Natural killer cell (primary cell): ENCODE measurements at places on chromosomes 4 and X. TPM values are rescaled to one million over a fixed set of nuclear protein-coding genes. Genes with fewer than 3 reads are reported as not detected.

- no peaks in the 10 kb centered on the region for H3K27me3 ChIP-seq
- H3K4me3 ChIP-seq, result no peak overlapping the region
- DNase-seq, result no peak
- H3K4me1 ChIP-seq, result no peaks in the 10 kb centered on the region
- H3K27ac ChIP-seq, result no peak overlapping the region
- no peaks in the 10 kb centered on the region for H3K36me3 ChIP-seq
Measured at GRCh38 chr4:12979797-12980196, 504.3 kb downstream of the RAB28 start.

DNA sequence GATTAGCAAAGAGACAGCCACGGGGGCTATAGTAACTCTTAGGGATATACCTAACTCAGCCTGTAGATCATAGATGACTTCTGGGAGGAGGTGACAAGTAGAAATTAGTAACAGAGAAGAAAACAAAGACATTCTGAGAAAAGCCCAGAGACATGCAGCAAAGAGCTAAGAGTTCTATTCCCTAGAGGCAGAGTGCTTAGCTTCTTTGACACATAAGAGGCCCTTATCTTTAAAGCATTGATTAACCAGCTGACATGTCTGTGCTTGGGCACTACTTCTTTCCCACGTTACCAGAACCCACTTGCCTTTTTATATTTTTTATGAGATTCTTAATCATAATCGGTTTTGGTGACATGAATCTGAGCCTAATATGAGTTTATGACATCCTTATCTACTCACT, 179.5 kb downstream of the GABRB1 start:
- H3K4me3 ChIP-seq, result no peak overlapping the region
- no peak overlapping the region for H3K27ac ChIP-seq
- H3K27me3 ChIP-seq, result no peaks in the 10 kb centered on the region
- DNase-seq, result no peak

- peaks cover 27% of the 10 kb centered on the region for H3K4me1 ChIP-seq
- peak overlapping the region; percentile 89 for H3K4me3 ChIP-seq
- H3K27ac ChIP-seq, result peak overlapping the region; percentile 75
- H3K27me3 ChIP-seq, result no peaks in the 10 kb centered on the region
Measured at GRCh38 chrX:54530357-54530900, 410 bp downstream of the GNL3L start.

GRCh38 chr4:181507938-181508337, 735.3 kb upstream of the TENM3 start:
- DNase-seq, result no peak
- no peak overlapping the region for H3K4me3 ChIP-seq
- H3K27ac ChIP-seq, result no peak overlapping the region
- no peaks in the 10 kb centered on the region for H3K36me3 ChIP-seq
- H3K27me3 ChIP-seq, result no peaks in the 10 kb centered on the region

DNA sequence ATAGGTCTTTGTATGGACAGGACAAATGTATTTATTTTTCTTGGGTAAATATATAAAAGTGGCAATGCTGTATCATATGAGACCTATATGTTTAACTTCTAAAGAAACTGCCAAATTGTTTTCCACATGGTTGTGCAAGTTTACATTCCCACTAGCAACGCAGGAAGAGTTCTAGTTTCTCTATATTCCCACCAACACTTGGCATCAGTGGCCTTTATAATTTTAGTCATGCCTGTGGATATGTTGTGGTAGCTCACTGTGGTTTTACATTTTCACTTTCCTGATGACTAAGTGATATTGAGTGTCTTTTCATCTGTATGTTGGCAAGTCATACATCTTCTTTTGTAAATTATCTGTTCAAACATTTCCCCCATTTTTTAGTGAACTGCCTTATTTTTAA, 126.0 kb downstream of the EMCN start:
- no peaks in the 10 kb centered on the region for H3K27me3 ChIP-seq
- no peak for DNase-seq
- no peak overlapping the region for H3K4me3 ChIP-seq
- H3K4me1 ChIP-seq, result no peaks in the 10 kb centered on the region
- H3K27ac ChIP-seq, result no peak overlapping the region

GRCh38 chr4:10872833-10873517, 188.4 kb upstream of the CLNK start:
- H3K27me3 ChIP-seq, result no peaks in the 10 kb centered on the region
- no peak overlapping the region for H3K27ac ChIP-seq

DNA sequence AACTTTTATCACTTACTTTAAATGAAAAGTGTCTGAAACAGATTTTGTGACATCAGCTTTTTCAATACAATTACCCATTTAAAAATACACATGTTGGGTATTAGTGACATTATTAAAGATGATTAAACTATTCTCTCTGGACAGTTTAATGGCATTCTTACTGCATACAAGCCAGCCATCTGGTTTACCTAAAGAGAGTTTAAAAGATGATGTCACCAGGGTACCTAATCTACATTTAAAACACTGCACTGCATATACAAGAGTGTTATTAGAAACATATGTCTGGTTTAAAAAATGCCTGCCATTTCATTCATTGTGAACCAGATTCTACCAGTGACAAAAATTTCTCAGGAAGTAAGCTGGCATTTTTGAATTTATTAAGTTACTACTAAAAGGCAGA, 919.1 kb downstream of the ADGRL3 start:
- DNase-seq, result no peak
- H3K27ac ChIP-seq, result no peak overlapping the region
- H3K36me3 ChIP-seq, result no peaks in the 10 kb centered on the region
- no peaks in the 10 kb centered on the region for H3K4me1 ChIP-seq
- no peaks in the 10 kb centered on the region for H3K27me3 ChIP-seq

DNA sequence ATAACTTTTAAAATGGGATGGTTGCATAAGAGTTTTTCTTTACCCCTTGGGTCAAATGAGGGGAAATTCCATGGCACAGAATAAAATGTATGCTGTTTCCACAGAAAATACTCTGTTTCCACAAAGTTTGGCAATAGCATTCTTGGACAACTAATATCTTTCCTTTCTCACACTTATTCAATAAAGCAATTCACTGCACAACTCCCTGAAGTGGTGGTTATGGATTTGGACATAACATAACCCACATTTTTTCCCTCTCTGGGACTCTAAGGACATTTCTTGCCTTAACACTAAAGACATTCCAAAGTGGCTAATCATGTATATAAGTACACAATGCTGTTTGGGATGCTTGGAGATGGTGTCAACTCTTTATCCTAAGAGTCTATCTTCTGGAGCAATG, 51.7 kb upstream of the GPM6B start:
- H3K36me3 ChIP-seq, result no peaks in the 10 kb centered on the region
- H3K4me1 ChIP-seq, result no peaks in the 10 kb centered on the region
- no peak for DNase-seq
- no peak overlapping the region for H3K4me3 ChIP-seq
- H3K27me3 ChIP-seq, result no peaks in the 10 kb centered on the region

DNA sequence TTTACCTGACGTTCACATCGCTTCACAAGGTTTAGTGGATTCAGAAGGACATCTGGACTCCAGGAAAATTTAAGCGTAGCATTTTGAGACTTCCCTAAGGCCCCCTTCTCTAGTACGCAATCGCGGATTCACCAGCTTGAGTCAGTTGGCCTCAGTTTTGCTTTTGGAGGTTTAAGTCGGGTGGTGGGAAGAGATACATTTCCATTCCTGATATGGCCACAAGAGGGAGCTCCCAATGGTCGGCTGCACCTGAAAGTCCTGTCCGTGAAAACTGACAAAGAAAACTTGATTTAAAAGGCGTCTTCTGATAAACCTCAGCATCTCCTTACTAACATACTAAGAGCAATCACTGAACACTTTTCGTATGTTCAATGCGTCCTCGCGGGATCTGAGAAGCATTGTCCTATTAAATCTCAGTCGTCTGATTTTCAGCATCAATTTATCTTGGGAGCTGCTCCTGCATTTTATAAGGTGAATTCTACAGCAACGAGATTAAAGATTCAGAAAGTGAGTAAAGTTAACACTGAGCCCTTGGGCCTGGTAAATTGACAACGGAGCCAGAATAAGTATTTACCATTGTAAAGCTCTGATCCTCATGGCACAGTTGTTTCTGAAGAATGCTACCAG, 50.6 kb downstream of the LGI2 start:
- H3K36me3 ChIP-seq, result no peaks in the 10 kb centered on the region
- peak; percentile 74 for DNase-seq
- peaks cover 6% of the 10 kb centered on the region for H3K27me3 ChIP-seq

GRCh38 chrX:68915778-68916177, 87.0 kb downstream of the EFNB1 start:
- no peak overlapping the region for H3K4me3 ChIP-seq
- H3K27me3 ChIP-seq, result no peaks in the 10 kb centered on the region
- no peak overlapping the region for H3K27ac ChIP-seq

GRCh38 chr4:85933291-85933640, 426.6 kb downstream of the MAPK10 start:
- H3K27ac ChIP-seq, result no peak overlapping the region
- H3K4me3 ChIP-seq, result no peak overlapping the region
- H3K4me1 ChIP-seq, result no peaks in the 10 kb centered on the region
- H3K36me3 ChIP-seq, result no peaks in the 10 kb centered on the region
- H3K27me3 ChIP-seq, result no peaks in the 10 kb centered on the region

DNA sequence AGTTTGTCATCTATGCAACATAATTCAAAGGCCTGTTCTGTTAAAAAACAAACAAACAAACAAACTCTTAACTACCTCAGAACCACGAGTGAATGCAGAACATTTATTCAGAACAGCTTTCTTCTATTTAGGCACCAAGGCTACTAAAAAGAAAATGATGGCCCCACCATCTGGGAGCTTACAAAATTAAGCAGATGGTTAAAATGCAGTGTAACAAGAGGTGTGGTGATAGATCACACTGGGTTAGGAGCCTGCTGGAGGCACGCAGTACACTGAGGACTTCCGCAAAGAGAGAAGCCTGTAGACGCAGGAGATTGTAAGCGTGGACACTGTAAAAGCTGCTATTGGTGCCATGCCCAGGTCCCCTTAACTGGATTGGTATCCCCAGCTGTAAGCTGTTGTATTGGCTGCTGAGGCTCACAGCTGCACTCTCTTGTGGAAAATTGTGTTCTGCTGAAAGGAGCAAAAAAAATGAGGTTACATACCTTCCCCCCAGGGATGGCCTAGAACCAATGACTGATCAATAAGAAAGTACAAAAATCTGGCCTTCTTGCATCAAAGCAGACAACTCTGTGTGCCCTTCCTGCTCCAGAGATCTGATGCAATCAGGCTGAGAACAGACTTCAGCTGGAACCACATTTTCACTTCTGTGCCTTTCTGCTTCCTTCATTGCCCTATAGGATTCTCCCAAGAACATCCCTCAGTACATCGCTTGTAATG, 60.0 kb downstream of the SHROOM3 start:
- H3K27me3 ChIP-seq, result no peaks in the 10 kb centered on the region
- no peaks in the 10 kb centered on the region for H3K36me3 ChIP-seq
- DNase-seq, result no peak
- H3K4me3 ChIP-seq, result no peak overlapping the region

DNA sequence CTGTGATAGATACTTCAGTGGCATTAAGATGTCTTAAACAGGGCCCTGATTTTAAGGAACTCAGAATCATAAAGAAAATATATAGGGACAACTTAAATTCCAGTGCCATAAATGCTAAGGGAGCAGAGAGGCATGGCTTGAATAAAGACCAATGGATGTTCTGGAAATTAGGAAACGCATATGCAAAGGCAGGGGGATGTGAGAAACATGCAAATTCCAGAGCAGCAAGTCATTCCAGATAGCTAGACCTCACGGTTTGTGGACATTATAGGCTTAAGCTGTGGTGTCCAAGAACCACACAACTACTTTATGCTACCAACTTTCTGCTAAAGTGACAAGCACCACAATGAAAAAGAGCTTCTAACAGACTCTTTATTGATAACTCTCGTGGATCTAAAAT, 132.6 kb upstream of the ANK2 start:
- no peak for DNase-seq
- H3K36me3 ChIP-seq, result no peaks in the 10 kb centered on the region
- no peaks in the 10 kb centered on the region for H3K4me1 ChIP-seq
- no peak overlapping the region for H3K27ac ChIP-seq
- H3K27me3 ChIP-seq, result no peaks in the 10 kb centered on the region

GRCh38 chrX:149504226-149504914, 736 bp downstream of the IDS start:
- H3K27ac ChIP-seq, result peak overlapping the region; percentile 98
- peaks cover 48% of the 10 kb centered on the region for H3K4me1 ChIP-seq
- peak overlapping the region; percentile 79 for H3K4me3 ChIP-seq
- H3K27me3 ChIP-seq, result no peaks in the 10 kb centered on the region
- peaks cover 32% of the 10 kb centered on the region for H3K36me3 ChIP-seq

GRCh38 chr4:89752932-89753598, 83.9 kb downstream of the SNCA start:
- H3K4me3 ChIP-seq, result no peak overlapping the region
- no peaks in the 10 kb centered on the region for H3K4me1 ChIP-seq
- no peaks in the 10 kb centered on the region for H3K36me3 ChIP-seq

- H3K27me3 ChIP-seq, result no peaks in the 10 kb centered on the region
- no peak overlapping the region for H3K4me3 ChIP-seq
- no peak overlapping the region for H3K27ac ChIP-seq
- H3K36me3 ChIP-seq, result no peaks in the 10 kb centered on the region
Measured at GRCh38 chr4:7425124-7425523, 9.6 kb downstream of the PSAPL1 start.

DNA sequence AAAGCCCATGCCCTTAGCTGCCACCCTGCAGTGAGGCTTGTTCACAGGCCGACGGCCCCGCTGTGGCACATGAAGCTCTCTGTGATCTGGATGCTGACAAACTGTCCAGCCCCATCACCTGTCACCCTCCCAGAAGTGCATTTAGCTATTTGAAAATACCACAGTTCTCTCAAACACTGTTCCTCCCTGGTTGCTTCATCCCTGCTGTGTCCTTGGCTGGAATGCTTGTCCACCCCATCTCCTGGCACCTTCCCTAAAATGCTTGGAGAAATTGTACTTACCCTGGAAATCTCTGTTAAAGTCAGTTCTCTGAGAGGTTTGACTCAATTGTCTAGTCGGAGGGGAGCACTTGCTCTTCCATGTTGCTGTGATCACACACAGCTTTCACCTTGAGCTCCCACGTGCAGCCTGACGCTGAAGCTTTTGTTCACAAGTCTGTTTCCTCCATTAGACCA, 10.1 kb downstream of the SYNPO2 start:
- H3K36me3 ChIP-seq, result no peaks in the 10 kb centered on the region
- H3K27ac ChIP-seq, result no peak overlapping the region
- H3K27me3 ChIP-seq, result no peaks in the 10 kb centered on the region
- H3K4me1 ChIP-seq, result no peaks in the 10 kb centered on the region
- no peak overlapping the region for H3K4me3 ChIP-seq
- DNase-seq, result no peak

DNA sequence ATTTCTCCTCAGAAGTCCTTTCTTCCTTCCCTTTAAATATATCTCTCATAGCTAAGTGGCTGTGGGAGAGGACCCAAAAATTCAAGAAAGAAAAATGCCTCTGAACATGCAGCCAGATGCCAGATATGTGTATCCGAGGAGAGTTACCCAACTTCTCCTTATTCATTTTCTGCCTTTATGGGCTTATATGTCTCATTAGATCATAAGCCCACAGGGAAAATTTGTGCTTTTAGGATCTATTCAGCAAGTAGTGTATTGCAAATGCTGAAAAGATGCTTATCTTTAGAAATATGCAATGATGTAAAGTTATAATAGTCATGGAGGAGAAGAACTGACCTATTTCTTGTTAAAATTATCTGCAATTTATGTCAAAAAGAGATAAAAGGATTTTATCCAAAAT, 371.8 kb upstream of the NOCT start:
- no peaks in the 10 kb centered on the region for H3K27me3 ChIP-seq
- no peak overlapping the region for H3K27ac ChIP-seq
- H3K36me3 ChIP-seq, result no peaks in the 10 kb centered on the region
- H3K4me3 ChIP-seq, result no peak overlapping the region
- no peaks in the 10 kb centered on the region for H3K4me1 ChIP-seq
- DNase-seq, result no peak

Gene ARHGAP36
- not detected for total RNA-seq

Gene FAM47A
- total RNA-seq, result not detected

Gene MFAP3L
- 5.6 TPM for total RNA-seq

Gene CDKL2
- total RNA-seq, result 0.19 TPM

Gene ASB9
- total RNA-seq, result not detected

Gene PDE5A
- 2.5 TPM for total RNA-seq

Gene HTATSF1
- 26.4 TPM for total RNA-seq
